ENCODE measurements at places on chromosomes 6 and 20. TPM values are rescaled to one million over a fixed set of nuclear protein-coding genes. Genes with fewer than 3 reads are reported as not detected.

Gene GTSF1L
- 79.2 TPM for total RNA-seq

Gene UBD
- not detected for total RNA-seq

Gene SLC22A7
- not detected for total RNA-seq

Gene MYLK2
- total RNA-seq, result 1.2 TPM

Gene KCNQ2
- total RNA-seq, result 49.2 TPM

- H3K4me1 ChIP-seq, result peaks cover 17% of the 10 kb centered on the region
- H3K4me3 ChIP-seq, result no peak overlapping the region
- H3K27ac ChIP-seq, result peak overlapping the region; percentile 99
- DNase-seq, result peak; percentile 73
- H3K36me3 ChIP-seq, result no peaks in the 10 kb centered on the region
Observed at GRCh38 chr6:3748208-3749066, 3.1 kb downstream of the PXDC1 start.

- H3K27me3 ChIP-seq, result no peaks in the 10 kb centered on the region
- H3K36me3 ChIP-seq, result no peaks in the 10 kb centered on the region
- H3K27ac ChIP-seq, result peak overlapping the region; percentile 13
- peaks cover 13% of the 10 kb centered on the region for H3K4me1 ChIP-seq
- no peak for DNase-seq
Observed at GRCh38 chr20:37800618-37801017, 102.3 kb upstream of the VSTM2L start.

DNA sequence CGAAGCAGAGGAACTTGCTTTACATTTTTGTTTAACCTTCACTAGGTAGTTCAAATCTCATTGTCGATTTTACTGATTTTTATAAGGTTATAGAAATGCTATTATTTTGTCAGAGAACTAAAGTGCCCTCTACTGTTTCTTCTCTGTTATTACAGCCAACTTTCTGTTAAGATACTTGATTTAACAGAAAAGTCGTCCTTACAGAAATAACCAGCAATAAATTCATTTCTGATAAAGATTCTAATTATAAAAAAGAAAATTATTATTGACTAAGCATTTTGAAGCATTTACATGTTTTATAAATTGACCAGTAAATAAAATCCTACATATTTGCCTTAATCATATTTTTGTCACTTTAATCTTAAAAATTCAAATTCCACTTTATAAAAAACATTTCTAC, 60.8 kb downstream of the OGFRL1 start:
- no peak overlapping the region for H3K27ac ChIP-seq
- no peak overlapping the region for H3K4me3 ChIP-seq
- DNase-seq, result no peak
- H3K36me3 ChIP-seq, result no peaks in the 10 kb centered on the region

DNA sequence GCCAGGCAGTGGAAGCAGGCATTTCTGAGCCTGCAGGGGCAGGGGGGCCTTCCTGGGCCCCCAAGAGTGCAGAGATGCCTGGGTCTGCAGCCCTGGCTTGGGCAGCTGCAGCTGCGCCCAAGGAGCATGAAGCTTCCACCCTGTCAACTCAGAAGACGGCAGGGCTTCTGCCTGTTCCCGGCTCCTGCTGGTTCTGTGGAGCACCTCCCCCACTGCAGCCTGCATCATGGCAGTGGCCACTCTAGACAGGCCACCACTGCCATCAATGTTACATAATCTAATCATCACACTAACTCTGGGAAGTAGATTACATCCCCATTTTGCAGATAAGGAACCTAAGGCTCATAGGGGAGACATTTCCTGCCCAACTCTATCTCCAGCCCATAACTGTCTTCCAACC, 21.1 kb upstream of the TOP1 start:
- H3K27me3 ChIP-seq, result no peaks in the 10 kb centered on the region
- H3K4me3 ChIP-seq, result no peak overlapping the region
- no peak for DNase-seq
- H3K36me3 ChIP-seq, result no peaks in the 10 kb centered on the region

GRCh38 chr20:47814632-47815415, 29.5 kb upstream of the SULF2 start:
- H3K27ac ChIP-seq, result no peak overlapping the region
- H3K4me3 ChIP-seq, result no peak overlapping the region
- H3K36me3 ChIP-seq, result no peaks in the 10 kb centered on the region
- no peaks in the 10 kb centered on the region for H3K27me3 ChIP-seq

- no peak overlapping the region for H3K27ac ChIP-seq
- H3K27me3 ChIP-seq, result no peaks in the 10 kb centered on the region
Observed at GRCh38 chr6:42051268-42051653, 937 bp downstream of the TAF8 start.

DNA sequence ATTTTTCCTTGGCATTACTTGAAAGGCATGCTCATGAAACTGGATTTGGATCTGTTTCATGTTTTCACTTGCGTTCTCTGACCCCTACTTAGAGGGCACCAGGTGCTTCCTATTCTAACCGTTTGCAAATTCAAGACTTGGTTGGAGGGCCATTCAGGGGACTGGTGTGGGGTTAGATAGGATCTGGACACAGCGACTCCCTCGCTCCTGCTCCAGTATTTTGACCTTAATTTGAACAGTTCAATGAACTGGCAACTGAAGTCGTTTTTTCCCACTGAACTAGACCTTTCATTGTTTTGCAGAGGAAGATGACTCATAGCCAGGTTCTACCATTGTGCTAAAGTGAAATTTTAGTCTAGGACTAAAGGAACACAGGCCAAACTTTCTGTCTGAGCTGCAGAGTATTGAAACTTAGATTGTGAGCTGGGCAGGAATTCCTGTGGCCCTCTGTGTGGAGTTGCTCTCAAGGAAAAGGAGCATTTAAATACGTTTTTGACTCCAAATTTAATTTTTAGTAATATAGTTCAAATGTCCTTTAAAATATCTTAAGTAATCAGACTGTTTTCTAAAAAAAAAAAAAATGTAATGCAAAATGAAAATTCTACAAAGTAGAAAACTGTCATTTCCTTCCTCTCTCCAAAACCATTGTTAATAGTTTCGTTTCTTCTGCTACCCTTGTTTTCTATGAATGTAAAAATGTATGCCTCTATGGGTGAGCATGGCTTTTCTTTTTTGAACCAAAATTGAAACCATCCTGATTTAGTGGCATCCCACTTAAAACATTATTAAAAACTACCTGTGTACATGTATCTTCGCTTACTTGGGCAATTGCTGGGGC, 64.8 kb downstream of the UTRN start:
- no peak overlapping the region for H3K4me3 ChIP-seq
- no peak for DNase-seq
- no peaks in the 10 kb centered on the region for H3K27me3 ChIP-seq
- H3K27ac ChIP-seq, result peak overlapping the region; percentile 9
- peaks cover 7% of the 10 kb centered on the region for H3K4me1 ChIP-seq

DNA sequence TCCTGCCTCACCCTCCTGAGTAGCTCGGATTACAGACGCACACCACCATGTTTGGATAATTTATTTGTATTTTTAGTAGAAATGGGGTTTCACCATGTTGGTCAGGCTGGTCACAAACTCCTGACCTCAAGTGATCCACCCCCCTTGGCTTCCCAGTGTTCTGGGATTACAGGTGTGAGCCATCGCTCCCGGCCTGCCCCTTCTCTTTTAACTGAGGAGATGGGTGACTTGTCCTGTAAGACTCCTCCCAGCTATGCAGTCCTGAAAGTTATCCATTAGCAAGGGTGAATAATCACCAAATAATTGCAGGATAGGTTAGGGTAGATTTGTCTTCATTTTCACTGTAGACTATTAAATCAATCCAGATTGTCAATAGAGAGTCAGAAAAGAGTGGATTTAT, 40.5 kb upstream of the JARID2 start:
- no peaks in the 10 kb centered on the region for H3K4me1 ChIP-seq
- H3K27me3 ChIP-seq, result no peaks in the 10 kb centered on the region
- H3K36me3 ChIP-seq, result no peaks in the 10 kb centered on the region
- H3K4me3 ChIP-seq, result no peak overlapping the region
- DNase-seq, result no peak

GRCh38 chr20:48451401-48451800, 376.4 kb downstream of the PREX1 start:
- no peaks in the 10 kb centered on the region for H3K27me3 ChIP-seq
- no peaks in the 10 kb centered on the region for H3K4me1 ChIP-seq
- DNase-seq, result no peak
- H3K36me3 ChIP-seq, result no peaks in the 10 kb centered on the region
- no peak overlapping the region for H3K27ac ChIP-seq

- DNase-seq, result peak; percentile 73
- H3K36me3 ChIP-seq, result no peaks in the 10 kb centered on the region
- no peaks in the 10 kb centered on the region for H3K4me1 ChIP-seq
- H3K27ac ChIP-seq, result no peak overlapping the region
- no peaks in the 10 kb centered on the region for H3K27me3 ChIP-seq
- peak overlapping the region; percentile 59 for H3K4me3 ChIP-seq
Observed at GRCh38 chr20:46021361-46022359, 7.4 kb upstream of the SLC12A5 start.

DNA sequence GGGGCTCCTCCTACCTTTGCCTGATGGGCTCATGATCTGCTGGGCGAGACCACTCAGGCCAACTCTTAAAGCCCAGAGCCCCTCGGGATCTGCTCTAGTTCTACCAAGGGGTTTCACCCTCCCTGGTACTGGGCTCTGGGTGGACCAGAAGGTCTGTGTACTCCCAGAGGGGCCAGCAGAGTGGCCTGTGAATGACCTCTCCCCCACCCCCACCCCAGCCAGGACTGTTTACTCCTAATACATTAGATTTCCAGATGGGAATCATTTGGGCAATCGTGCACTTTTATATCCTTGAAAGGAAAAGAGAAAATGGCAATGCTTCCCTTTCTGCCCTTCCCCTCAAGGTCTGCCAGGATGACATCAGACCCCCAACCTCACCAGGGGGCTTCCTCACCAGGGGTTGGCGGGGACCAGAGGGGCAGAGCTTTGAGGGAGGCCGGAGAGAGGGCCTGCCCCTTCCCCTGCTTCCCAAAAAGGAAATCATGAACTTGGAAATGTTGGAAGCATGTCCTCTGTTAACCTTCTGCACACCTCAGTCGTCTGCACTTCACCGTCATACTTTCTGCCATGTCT, 37.1 kb upstream of the PMEPA1 start:
- no peak overlapping the region for H3K27ac ChIP-seq
- H3K4me3 ChIP-seq, result no peak overlapping the region
- no peaks in the 10 kb centered on the region for H3K36me3 ChIP-seq
- peaks cover 16% of the 10 kb centered on the region for H3K4me1 ChIP-seq
- no peaks in the 10 kb centered on the region for H3K27me3 ChIP-seq

DNA sequence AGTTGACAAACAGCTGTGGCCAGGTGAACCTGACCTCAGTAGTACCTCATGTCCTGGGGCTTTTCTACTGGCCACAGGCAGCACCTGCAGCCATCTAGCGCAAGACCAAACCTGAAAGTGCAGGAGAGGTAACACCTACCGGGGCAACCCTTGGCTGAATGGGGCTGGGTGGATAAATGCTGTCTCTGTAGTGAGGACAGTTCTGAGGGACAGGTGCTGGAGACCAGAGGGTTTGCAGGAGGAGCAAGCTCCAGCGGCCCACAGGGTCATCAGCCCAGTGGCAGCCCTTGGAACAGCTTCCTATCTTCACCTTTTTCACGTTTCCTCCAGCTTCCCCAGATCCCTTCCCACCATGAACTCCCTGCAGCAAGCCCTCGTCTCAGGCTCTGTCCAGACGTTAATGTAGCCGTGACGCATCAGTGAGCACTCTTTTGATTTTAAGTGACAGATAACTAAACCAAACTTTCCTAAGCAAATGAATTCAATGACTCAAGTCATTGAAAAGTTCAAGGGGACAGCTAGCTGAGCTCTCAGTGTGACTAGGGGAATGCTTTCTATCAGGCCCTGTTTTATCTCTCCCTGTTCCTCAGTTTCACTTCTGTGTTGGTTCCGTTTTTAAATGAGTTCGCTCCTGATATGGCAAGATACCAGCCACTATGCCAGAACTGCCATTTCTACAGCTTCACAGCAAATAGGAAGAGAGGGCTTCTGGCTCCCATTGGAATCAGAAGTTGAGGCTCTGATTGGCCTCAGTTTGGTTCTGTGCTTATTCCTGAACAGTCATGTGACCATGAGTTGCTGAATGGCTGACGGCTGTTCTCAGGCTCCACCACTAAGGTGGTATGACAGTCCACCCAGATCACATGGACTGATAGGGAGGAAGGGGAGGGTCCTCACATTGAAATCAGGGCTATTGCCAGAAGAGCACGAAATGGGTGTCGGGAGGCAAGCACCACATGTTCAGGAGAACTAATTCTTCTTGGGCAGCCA, 12.1 kb upstream of the PFDN4 start:
- H3K27ac ChIP-seq, result no peak overlapping the region
- no peaks in the 10 kb centered on the region for H3K27me3 ChIP-seq
- H3K36me3 ChIP-seq, result no peaks in the 10 kb centered on the region
- no peak overlapping the region for H3K4me3 ChIP-seq

- peaks cover 32% of the 10 kb centered on the region for H3K4me1 ChIP-seq
- peak; percentile 70 for DNase-seq
- H3K27ac ChIP-seq, result peak overlapping the region; percentile 16
- H3K4me3 ChIP-seq, result no peak overlapping the region
- no peaks in the 10 kb centered on the region for H3K27me3 ChIP-seq
- no peaks in the 10 kb centered on the region for H3K36me3 ChIP-seq
Observed at GRCh38 chr6:150713931-150714330, 114.2 kb downstream of the PLEKHG1 start.

DNA sequence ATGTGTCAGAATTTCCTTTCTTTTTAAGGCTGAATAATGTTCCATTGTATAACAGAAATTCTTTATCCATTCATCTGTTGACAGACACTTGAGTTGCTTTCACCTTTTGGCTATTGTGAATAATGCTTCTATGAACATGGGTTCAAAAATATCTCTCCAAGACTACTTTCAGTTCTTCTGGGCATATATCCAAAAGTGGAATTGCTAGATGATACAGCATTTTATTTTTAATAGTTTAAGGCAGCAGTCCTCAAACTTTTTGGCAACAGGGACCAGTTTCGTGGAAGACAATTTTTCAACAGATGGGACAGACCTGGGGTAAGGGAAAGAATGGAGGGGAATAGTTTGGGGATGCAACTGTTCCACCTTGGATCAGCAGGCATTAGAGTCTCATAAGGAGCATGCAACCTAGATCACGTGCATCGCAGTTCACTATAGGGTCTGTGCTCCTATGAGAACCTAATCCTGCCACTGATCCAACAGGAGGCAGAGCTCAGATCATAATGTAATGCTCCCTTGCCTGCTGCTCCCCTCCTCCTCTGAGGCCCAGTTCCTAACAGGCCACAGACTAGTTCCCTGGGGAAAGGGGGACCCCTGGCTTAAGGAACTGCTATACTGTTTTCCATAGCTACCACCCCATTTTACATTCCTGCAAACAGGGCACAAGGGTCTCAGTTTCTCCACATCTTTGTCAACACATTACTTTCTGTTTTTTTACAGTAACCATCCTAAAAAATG, 239.9 kb upstream of the RNF217 start:
- H3K4me3 ChIP-seq, result no peak overlapping the region
- no peaks in the 10 kb centered on the region for H3K27me3 ChIP-seq
- DNase-seq, result no peak
- H3K36me3 ChIP-seq, result no peaks in the 10 kb centered on the region

DNA sequence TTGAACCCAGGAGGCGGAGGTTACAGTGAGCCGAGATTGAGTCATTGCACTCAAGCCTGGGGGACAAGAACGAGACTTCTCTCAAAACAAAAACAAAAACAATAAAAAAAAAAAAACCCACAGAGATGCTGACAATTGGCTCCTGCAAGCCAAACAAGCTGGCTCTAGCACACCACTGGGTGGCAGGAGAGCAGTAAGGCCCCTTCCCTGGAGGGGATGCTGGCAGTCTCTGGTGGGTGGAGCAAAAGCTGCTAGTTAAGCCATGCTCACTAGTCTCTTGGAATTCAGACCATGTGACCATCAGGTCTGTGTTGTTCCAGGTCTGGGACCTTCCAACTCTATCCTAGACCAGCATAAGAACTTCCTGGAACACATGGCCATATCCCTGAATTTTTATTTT, 18.9 kb upstream of the DSN1 start:
- no peaks in the 10 kb centered on the region for H3K36me3 ChIP-seq
- no peak for DNase-seq
- H3K27ac ChIP-seq, result no peak overlapping the region
- no peaks in the 10 kb centered on the region for H3K27me3 ChIP-seq
- no peaks in the 10 kb centered on the region for H3K4me1 ChIP-seq
- H3K4me3 ChIP-seq, result no peak overlapping the region

Data from testis (tissue), 5 donors.